ENCODE measurements at places on chromosomes 5 and 9.

- DNase-seq, result no peak
Observed at GRCh38 chr9:126721564-126721981, 83.3 kb upstream of the ZBTB43 start.

DNA sequence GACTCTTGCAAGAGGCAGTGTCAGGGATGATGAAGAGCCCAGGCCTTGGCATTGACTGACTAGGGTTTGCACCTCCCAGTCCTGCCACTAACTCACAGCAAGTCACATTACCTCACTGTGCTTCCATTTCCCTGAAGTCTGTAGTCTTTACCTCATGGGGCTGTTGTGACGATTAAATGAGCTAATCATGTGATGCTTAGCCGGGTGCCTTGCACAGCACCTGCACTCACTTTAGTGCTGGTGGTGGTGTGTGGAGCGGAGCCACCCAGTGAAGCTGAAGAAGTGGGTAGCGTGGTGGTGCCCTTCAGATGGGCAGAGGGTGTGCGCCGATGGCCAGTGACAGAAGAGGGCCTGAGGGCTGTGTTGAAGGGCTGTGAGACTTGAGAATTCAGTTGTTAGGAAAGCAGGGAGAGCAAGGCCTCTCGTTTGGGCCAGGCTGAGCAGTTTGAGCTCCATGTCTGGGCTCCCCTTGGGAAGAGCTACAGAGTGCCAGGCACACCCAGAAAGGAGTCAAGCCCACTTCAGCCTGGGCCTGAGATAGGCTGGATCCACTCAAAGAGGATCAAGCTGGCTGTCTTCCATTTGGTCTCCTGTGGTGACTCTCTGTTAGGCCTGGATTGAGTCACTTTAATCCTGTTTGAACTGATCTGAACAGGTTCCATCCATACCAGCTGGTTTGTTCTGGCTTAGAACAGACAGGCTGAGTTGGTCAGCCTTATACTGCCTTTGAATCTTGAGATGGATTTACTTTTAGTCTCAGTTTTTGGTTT, 42.5 kb downstream of the RALGPS1 start:
- no peak for DNase-seq

GRCh38 chr9:16627521-16627920, 242.9 kb downstream of the BNC2 start:
- no peak for DNase-seq

- no peak for DNase-seq
Observed at GRCh38 chr5:59645380-59645779, 248.1 kb downstream of the PDE4D start.

- DNase-seq, result no peak
Observed at GRCh38 chr9:107249665-107250285, 33.3 kb upstream of the RAD23B start.

DNA sequence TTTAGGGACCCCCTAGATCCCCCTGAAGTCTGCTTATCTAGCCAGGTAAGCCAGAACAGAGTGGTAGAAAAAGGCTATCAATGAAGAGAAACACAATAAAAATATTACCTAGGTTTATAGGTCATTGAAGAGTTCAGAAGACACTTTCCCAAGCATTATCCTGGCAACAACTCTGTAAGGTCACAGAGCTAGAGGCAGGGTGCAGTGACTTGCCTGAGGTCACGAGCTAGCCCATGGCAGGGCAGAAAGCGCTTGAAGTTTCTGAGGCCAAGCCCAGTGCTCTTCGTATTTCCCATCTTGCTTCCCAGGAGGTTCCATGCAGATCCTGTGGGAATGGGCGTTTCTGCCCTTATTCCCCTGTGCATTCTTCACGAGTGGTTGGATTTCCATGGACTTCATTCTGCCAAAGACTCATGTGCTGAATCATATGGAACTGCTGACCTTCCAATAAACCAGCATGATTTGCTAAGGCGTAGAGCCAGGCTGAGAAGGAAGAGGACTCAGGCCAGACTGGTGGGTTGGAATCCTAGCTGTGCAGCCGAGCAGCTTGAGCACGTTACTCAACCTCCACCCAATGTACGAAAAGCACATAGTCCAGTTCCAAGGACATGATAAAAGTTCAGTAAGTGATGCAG, 22.1 kb downstream of the TRMO start:
- DNase-seq, result no peak

GRCh38 chr9:114722081-114722621, 40.2 kb upstream of the TEX48 start:
- DNase-seq, result no peak

GRCh38 chr5:73367650-73368049, 80.9 kb downstream of the FOXD1 start:
- peak; percentile 52 for DNase-seq

- DNase-seq, result no peak
Observed at GRCh38 chr5:78007233-78007632, 231.1 kb upstream of the TBCA start.

DNA sequence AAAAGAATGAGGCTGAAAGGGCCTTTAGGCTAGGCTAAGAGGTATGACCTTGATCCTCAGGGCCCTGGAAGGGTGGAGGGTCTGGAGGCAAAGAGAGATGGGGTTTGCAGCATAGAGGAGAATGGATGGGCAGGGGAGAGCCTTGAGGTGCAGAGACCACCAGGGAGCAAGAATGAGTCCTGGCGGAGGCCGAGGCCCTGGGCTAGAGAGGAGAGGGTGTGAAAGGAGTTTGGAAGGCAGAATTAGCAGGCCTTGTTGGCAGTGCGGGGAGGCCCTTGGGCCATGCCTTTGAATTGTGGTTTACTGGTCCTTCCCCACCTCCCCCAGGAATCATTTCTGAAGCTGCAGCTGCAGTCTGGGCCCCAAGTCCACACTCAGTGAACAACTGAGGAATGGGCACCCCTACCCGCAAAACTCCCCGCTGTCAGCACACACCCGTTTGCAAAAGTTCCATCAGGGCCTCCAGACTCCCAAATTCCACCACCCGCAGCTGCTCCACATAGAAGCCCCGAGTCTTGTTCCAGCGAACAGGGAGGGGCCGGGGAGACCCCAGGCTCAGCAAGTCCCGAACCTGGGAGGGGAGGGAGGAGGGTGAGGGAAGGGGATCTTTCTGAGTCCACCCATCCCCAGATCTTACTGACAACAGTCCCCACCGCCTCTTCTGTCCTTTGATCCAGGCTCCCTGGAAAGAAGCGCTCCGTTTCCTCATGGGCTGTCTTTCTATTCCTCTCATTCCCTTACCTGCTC, 2.1 kb downstream of the KIF12 start:
- no peak for DNase-seq

DNA sequence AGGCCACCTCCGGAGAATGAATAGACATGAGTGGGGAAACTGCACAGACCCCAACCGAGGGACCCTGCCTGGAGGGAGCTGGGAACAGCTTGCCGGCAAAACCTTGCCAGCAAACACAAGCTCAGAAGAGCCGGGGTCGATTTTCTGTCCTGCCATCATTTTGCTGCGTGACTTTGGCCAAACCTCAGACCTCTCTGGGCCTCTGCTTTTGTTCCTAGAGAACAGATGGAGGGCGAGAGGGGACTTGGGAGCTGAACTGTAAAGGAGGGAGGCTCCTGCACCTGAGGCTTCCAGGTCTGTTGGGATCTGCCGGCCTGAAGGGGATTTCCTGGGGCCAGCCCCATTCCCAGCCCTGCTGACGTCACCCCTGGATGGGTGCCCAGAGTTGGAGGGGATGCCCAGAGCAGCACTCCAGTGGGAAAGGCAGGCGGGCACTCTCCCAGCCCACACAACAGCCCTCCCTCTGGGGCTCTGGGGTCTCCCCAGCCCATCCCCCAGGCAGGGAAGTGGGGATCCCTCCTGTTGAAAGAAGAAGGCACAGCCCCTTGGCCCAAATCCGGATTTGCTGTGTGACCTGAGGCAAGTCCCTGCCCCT, 40.4 kb upstream of the SYNPO start:
- no peak for DNase-seq

- DNase-seq, result no peak
Observed at GRCh38 chr9:129275626-129276247, 97.7 kb upstream of the IER5L start.

DNA sequence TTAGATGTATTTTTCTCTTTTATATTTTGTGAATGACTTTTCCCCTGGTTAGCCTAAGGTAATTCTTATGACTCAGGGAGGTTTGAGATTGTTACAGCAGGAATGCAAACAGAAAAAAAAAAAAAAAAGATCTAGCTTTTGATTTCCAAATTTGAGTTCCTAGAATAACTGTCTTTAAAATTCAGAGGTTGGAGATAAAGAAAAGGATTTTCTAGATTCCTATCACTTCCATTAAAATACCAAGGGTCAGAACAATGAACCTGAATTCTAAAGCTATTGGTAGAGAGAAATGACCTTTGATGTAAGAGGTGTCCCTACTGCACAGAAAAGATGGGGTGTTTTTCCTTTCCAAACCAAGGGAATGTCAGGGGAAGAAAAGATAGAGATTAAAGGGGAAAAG, 262.5 kb downstream of the DOCK8 start:
- DNase-seq, result no peak

- no peak for DNase-seq
Observed at GRCh38 chr9:105436783-105437182, 11.1 kb upstream of the FSD1L start.

DNA sequence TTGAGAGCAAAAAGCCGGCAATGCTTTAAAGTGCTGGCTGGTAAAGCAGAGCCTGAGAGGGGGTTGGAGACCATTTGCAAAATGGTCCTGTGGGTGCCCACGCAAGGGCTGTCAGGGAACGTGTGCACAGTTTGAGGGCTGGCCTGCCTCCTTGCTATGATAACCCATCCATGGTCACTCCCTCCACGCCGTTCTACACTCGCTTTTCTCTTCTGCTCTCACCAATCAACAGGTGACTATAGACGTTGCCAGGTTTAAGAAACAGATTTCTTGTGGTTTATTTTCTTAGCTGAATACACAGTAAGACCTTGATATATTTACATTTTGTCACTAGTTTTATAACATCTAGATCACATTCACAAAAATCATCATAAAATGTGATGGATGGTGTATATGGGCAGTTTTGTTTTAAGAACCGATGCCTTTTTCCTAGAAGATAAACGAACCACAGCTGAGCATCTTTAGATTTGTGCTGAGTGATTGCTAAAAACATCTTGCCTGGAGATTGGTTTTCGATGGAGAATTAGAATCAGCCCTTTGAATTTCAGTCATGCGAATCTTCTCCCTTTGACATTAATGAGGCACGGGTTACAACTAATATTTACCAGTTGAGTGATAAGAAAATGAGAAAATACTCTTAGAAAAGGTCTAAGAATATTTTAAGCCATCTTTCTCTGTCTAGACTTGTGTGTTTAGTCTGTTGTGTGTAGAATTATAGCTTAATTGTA, 13.9 kb downstream of the MAP1B start:
- no peak for DNase-seq

- DNase-seq, result no peak
Observed at GRCh38 chr5:41883243-41883642, 13.0 kb upstream of the OXCT1 start.

- peak; percentile 38 for DNase-seq
Observed at GRCh38 chr9:137241490-137242268, 592 bp downstream of the TUBB4B start.

DNA sequence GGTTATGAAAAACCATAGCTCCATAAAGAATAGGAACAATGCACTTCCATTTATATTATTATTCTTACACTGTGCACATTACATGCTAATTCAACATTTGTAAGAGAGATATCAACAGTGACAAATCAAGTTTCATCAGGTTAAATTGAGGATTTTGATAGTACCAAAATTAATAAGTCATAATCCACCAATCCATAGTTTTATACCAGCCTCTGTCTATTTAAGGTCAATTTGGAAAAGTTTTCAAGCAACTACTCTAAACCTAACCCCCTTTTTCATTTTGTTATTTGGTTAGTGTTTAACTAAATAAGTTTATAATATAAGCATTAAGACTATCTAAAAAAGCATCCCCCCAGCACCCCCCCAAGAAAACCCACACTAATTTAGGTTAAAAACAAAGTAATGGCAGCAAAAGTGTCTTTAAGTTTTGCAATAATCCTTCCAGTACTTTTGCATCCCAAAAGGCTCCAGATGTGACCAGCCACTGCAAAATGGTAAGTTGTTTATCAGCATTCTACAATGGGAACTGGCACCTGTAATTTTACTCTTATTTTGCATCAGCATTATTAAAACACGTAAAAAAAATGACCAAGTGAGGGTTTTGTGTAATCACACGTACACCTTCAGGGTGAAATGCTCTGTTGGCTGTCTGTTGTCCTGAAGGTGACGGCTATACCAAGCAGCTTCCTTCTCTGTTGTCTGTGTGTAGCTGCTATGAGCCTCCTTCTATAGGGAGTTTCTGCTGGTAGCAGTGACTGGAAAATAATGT, 36.8 kb upstream of the SSBP2 start:
- peak; percentile 48 for DNase-seq

DNA sequence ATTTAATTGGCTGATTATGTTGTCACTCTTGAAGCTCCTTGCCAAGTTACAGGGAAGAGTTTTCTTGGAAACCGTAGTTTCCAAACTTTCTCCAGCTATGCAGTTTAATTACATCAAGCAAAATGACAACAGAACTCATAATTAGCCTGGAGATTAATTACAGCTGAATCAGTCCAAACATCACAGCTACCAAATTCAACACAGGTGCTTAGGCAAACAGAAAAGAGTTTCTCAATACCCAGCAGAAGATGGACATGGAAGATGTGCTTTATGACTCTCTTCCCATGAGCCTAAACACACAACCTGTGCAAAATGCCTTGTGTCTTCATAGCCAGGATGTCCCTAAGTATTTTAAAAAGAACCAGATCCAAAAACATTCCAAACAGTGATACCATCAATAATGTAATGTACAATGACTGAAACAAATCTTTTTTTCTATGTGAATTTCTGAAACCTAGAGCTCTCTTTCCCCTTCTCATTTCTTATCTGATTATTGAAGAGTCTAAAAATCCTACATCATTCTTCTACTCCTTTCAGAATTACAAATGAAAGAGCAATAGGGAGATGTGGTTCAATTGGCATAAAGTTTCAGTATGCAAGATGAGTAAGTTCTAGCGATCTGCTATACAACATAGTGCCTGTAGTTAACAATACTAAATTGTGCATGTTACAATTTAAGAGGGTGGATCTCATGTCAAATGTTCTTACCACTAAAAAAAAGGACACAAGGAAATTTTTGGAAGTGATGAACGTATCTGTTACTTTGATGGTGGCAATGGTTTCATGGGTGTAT, 124.3 kb downstream of the RASEF start:
- DNase-seq, result no peak

- DNase-seq, result peak; percentile 84
Observed at GRCh38 chr5:98941131-98941883, 12.5 kb upstream of the CHD1 start.

GRCh38 chr9:2655411-2655901, 33.9 kb downstream of the VLDLR start:
- peak; percentile 92 for DNase-seq

DNA sequence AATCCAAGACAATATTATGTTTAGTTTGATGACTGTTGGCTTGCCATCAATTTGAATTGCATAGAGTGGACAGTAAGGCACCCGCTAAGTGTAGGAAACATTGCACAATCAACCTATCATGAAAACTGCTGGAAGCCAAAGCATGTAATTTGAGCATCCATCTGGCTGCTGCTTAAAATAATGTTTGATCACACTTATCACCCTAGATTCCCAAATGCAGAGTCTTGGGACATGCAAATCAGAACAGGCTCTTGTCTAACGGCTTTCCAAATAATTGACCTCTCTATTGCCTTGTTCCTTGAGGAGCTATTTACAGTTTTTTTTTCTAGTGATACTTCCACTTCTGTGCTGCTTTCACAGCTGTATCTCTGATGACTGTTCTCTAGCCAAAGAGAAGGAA, 342.1 kb downstream of the PRR16 start:
- no peak for DNase-seq

- DNase-seq, result no peak
Observed at GRCh38 chr5:113231653-113232000, 203.2 kb downstream of the TSSK1B start.

Data from MV-4-11 (cell line).